Uterus (tissue), 4 donors: ENCODE measurements at places on chromosomes 6 and 20. TPM values are rescaled to one million over a fixed set of nuclear protein-coding genes. Genes with fewer than 3 reads are reported as not detected.

- no peak for DNase-seq
Observed at GRCh38 chr6:105359419-105360370, 43.2 kb downstream of the PREP start.

DNA sequence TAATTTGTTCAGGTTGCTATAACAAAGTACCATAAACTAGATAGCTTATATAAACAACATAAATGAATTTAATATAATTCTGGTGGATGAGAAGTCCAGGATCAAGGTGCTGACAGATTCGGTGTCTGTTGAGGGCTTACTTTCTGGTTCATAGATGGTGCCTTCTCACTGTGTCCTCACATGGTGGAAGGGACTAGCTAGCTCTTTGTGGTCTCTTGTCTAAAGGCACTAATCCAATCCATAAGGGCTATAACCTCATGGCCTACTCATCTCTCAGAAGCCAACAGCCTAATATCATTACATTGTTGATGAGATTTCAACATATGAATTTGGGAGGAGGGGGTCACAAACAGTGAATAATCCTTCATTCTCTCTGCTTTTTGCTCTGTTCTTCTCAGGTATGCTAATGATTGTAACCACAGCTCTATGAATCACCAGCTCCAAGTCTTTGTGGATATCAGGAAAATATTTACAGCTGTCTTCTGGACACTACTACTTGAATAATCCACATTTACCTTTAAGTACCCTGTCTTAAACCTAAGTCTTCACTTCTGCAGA lies 122.3 kb downstream of the NKAIN2 start:
- DNase-seq, result no peak

Gene TBX18
- 8.0 TPM for total RNA-seq

GRCh38 chr6:10850728-10851127 lies 12.4 kb upstream of the MAK start:
- DNase-seq, result no peak

DNA sequence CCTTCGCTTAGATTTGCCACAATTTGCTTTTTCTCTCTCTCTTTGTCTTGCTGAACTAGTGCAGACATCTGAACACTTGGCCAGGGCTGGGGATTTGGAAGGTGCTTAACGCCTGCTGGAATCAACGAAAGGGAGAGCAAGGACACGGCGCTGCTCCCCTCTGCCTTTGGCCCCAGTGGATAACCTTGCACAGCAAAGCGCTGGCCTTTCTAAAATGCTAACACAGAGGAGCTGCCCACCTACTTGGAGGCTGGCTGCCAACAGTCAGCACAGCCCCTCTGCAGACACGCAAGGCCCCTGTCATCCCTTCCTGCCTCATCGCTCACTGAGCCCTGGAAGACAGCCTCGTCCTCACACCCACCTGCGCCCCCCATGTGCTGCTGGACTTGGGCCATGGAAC lies 37.5 kb downstream of the C20orf203 start:
- DNase-seq, result no peak

DNA sequence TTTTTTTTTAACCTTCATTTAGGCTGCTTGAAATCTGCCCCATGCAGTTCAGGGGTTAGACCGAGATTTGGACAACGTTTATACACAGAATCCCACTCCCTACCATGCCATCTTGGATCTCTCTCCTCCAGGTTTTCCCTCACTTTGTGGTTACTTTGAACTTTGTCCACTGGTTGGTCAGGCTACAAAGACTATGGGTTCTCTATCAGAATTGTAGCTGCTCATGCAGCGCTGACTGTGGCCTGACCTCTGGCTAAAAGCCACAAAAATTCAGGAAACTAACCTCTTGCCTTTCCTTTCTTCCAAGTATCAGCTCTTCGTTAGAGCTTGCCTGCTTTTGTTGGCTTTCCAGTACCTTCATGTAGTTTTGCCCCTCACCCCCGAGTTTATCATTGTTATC lies 44.9 kb upstream of the KCNG1 start:
- DNase-seq, result no peak

DNA sequence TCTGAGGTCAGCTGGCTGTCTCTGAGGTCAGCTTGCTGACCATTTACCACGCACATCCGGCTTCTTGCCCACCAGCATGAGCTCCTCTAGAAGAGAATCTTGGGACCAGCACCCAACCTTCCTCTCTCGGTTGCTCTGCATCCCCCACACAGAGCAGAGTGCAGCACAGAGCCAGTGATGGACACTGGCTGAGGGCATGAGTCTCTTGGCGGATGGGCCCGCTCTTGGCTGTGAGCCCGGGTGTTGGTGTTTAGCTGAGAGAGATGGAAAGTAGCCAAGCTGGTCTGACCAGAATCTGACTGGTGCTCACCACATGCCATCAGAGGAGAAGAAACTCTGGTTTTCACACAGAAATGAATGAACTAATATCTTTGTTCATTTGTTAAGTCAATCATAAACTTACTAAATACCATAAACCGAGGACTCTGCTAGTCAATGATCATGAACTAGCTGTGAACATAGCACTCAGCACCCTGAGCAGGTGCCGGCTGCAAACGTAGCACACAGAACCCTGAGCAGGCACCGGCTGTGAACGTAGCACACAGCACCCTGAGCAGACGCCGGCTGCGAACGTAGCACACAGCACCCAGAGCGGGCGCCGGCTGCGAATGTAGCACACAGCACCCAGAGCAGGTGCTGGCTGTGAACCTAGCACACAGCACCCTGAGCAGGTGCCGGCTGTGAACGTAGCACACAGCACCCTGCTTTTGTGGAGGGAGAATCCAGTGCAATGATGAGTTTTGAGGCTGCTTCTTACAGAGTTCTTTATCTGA lies 10.4 kb upstream of the THBS2 start:
- DNase-seq, result no peak

DNA sequence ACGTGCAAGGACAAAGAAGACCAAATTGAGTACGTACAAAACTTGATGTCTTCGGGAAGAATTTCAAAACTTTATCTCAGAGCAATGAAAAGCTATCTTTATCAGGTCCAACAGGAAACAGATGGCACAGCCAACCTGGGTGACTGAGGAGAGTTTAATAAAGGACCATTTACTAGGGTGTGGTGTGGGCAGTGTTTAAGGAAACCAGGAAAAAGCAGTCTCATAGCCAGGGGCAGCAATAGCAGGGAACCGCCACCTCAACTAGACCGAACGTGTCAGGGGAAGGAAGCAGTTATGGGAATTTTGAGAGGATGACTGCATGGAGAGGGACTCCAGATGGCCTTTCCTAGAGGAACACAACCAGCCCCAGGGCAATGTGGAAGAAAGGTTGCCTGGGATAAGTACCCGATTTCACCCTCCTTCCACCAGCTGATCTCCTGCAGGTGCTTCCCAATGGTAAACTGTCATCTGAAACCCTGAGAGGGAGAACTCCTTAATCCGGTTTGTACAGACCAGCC lies 15.2 kb upstream of the TAAR5 start:
- DNase-seq, result no peak

- DNase-seq, result no peak
Observed at GRCh38 chr6:33333666-33334065, 16.1 kb upstream of the ZBTB22 start.

DNA sequence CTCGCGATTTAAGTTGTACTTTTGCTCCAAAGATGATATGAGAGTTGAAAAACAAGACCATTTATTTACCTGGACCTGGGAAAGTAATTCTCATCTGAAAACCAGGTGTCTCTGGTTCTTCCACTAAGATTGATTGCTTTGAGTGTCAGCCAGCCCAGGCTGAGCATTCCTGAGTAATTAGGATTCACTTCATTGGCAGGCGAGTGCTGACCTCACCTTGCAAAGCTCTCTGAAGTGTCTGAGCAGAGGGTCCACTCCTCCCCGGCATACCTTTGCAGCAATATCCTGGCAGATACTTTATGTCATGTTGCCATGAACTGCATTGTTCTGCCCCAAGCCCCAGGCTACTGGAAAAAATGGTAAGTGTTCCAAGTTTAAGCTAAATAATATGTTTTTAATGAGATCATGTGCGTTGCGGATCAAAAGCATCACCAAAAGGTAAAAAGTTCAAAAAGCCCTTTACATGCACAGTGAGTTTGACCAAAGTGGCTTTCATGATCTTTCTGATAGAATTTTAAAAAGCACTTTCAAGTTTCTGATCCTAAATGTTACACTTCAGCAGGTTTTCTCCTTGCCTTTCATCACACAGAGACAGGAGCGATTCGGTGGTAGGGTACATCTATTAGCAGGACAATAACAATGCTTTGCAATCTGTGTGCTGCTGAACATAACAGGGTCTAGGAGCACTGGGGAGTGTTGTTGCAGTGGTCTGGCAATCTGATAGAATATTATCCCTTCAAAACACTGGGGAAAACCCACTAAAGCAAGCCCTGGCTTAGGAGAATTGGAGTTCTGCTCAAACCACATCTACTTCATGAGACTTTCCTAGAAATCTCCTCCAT lies 127.8 kb upstream of the EEF1E1 start:
- no peak for DNase-seq

DNA sequence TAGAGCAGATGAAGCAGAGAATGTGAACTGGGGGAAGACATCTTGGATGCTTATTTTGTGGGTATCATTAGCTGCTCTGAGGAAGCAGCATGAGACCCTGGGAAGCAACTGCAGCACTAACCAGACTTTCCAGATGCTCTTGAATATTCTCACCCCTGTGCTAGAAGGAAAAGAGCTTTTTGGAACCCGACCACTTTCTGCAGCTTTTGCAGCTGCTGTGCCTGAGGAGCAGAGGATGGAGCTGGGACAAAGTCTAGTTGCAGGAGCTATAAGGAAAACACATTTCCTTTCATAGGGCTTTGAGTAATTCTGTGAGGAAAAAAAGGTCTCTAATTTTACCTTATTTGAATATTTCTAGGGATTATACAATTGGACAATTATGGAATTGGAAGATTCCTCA lies 369.7 kb downstream of the CD109 start:
- no peak for DNase-seq

DNA sequence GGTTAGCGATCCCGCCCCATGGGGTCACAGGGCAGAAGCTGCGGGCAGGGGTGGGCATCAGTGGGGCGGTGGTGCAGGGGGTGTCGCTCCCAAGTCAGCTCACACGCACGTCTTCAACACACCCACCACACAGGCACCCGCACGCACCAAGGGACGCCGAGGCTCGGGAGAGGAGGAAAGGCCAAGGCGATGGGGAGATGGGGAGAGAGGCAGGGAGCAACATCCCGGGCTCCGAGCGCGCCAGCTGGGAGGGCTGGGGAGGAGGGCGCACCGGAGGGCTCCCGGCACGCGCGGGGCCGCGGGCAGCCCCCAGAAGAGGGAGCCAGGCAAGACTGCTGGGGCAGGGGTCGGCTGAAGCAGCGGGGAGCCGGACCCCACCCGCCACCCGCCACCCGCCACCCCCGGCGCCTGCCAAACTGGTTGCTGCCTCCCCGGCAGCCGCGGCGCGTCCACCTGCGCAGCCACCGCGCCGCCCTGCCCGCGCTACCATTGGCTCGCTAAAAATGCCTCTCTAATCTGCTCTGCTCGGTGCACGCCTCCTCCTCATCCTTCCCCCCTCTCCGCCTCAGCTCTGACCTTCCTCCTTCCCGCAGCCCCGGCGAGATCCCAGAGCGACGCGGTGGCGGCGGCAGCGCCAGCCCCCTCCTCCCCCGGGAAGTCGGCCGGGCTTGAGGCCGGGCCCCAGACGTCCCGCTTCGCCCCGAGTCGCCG lies at the start of gene PACSIN1:
TSS of gene PACSIN1 (plus strand) at position 546 of the 711 bp plus-strand sequence. CDS start 60,230 bp downstream, outside the sequence.
- DNase-seq, result no peak

Gene C20orf144
- not detected for total RNA-seq

Gene MDFI
- 15.2 TPM for total RNA-seq

Gene CNKSR3
- 15.6 TPM for total RNA-seq

GRCh38 chr6:132198896-132199295 lies 202.4 kb downstream of the MOXD1 start:
- no peak for DNase-seq

Gene UBE2C
- 12.4 TPM for total RNA-seq

Gene PERP
- total RNA-seq, result 18.4 TPM

Gene KCNQ5
- total RNA-seq, result not detected

DNA sequence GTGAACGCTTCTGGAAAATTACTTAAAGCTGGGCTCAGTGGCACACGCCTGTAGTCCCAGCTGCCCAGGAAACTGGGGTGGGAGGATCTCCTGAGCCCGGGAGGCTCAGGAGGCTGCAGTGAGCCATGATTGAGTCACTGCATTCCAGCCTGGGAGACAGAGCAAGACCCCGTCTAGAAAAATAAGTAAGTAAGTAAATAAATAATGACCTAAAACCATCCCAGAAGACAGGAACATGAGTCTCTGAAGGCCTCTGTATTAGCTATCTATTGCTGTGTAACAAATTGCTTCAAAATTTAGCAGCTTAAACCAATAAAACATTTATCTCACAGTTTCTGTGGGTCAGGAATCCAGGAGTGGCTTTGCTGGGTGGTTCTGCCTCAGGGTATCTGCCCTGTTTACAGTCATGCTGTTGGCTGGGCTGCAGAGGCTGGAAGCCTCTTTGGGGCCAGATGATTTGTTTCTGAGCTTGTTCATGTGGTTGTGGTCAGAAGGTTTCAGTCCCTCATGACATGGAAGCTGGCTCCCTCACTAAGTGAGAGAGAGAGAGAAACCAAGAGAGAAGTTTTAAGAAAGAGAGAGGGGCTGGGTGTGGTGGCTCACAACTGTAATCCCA lies 48.4 kb upstream of the NCOA3 start:
- no peak for DNase-seq

Gene EPPIN
- not detected for total RNA-seq

Gene ERGIC3
- 207 TPM for total RNA-seq

- DNase-seq, result no peak
Observed at GRCh38 chr6:10617008-10617696, 77.3 kb downstream of the C6orf52 start.
